Fibroblast of skin of right quadriceps (primary cell): ENCODE measurements at places on chromosomes 2 and 18.

DNA sequence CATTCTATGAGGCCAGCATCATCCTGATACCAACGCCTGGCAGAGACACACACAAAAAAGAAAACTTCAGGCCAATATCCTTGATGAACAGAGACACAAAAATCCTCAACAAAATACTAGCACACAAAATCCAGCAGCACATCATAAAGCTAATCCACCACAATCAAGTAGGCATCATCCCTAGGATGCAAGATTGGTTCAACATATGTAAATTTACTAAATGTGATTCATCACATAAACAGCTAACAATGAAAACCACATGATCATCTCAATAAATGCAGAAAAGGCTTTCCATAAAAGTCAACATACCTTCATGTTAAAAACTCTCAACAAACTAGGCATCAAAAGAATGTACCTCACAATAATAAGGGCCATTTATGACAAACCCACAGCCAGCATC is 65.3 kb downstream of the WDPCP start:
- DNase-seq: peak; percentile 26

DNA sequence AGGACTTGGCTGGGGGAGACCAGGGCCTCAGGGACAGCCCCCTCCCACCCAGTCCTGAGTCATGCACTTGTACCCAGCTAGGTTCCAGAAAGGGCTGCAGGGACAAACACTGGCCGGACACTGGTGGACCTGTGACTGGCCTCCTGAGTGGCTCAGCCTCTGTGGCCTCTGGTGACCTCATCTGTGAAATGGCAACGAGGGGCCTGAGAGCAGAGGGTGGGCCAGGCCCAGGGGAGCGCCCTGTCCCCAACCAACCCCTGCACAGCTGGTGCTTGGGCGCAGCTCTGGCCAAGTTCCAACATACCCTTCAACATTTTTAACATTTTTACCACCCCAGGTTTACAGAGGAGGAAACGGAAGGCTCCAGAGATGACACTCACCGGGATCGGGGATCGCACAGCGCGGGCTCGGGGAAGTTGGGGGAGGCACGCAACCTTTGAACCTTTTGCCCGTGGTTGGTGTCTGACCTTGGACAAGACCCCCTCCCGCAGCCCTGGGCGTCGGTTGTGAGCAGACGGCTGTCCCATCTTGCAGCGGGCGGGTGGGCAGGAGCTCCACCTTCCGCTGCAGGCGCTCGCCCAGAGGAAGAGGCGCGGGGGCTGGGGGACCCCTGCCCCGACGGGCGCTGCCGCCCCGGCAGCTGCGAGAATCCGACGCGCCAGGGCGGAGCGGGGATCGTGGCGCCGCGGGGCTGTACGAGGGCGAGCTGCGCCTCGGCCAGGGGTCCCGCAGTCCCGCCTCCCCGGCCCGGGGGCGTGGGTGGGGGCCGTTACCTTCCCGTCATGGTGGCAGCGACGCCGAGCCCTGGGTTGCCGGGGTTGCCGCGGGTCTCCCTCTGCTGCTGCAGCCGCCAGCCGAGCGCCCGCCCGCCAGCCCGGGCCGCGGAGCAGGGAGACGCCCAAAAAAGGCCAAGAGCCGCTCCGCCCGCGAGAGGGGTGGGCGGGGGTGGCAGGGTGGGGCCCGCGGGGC is 805 bp downstream of the LIMS2 start:
- no peak for DNase-seq

DNA sequence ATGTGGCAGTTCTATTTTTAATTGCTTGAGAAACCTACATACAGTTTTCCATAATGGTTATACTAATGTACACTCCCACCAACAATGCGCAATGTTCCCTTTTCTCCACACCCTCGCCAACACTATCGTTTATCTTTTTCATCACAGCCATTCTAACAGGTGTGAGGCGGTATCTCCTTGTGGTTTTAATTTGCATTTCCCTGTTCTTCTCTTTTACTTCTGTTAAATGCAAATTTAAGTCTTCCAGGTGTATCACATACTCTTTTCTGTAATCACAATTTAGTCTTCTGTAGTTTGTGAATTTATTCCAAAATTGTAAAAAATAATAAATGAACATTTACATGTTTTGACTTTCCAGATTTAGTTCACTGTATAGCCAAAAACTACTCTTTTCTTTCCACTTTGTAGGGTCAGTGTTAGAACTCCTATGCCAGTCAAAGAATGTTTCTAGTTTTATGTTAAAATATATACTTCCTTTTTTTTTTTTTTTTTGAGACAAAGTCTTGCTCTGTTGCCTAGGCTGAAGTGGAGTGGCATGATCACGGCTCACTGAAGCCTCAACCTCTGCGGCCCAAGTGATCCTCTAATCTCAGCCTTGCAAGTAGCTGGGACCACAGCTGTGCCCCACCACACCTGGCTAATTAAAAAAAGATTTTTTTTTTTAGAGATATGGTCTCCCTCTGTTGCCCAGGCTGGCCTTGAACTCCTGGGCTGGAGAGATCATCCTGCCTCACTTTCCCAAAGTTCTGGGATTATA is 15.4 kb upstream of the ACYP2 start:
- DNase-seq: no peak

DNA sequence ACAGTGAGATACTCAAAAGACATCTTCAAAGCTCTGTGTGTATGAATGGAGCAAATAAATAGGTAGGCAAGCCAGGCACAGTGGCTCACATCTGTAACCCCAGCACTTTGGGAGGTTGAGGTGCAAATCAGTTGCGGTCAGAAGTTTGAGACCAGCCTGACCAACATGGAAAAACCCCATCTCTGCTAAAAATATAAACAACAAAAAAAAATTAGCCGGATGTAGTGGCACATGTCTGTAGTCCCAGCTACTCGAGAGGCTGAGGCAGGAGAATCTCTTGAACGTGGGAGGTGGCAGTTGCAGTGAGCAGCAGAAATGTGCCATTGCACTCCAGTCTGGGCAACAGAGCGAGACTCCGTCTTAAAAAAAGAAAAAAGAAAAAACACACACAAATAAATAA is 945.1 kb upstream of the PIK3C3 start:
- DNase-seq: no peak

DNA sequence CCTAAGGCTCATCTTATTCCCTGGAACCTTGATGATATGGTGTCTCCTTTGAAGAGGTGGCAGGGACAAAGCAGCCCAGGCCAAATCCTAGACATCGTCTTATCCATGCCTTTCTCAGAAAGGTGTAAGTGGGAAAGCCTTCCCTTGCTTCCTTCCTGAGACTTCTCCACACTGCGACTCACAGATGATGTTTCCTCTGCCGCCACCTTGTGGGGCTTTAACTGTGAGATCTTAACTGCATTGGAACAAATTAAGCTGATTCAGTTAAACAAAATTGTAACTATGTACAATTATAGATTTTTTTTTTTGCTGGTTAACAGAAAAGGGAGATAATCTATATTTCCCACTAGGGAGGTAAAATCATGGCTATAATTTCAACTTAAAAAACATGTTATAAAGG is 10.0 kb upstream of the GCA start:
- DNase-seq: peak; percentile 14

GRCh38 chr2:197804758-197805714 is 643 bp downstream of the PLCL1 start:
- no peak for DNase-seq

DNA sequence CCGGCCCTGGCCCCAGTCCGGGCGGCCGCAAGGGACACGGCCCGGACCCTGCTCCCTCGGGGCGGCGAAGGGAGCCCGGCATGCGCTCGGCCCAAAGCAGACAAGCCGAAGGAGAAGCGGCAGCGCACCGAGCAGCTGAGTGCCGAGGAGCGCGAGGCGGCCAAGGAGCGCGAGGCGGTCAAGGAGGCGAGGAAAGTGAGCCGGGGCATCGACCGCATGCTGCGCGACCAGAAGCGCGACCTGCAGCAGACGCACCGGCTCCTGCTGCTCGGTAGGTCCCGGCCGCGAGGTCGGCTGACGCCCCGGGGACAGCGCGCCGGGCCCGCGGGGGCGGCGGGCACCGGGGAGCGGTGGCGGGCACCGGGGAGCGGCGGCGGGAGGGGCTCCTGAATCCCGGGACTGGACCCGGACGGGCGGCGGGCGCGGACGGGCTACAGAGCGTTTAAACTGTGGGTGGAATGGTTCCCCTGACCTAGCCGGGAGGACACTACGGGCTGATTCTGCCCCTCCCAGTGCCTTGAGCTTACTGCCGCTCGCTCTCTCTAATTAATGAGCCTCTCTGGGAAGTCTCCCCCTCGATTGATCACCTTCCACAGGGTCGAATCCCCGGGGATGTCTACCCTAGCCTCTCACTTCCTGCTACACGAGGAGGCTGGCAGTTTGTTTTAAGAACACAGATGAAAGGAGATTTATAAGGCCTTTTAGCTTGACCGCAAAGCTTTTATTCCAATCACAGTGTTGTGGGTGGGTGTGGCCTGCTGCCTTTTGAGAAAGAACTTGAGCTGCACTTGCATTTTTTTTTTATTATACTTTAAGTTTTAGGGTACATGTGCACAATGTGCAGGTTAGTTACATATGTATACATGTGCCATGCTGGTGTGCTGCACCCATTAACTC is 853 bp downstream of the GNAL start:
- peak; percentile 19 for DNase-seq

DNA sequence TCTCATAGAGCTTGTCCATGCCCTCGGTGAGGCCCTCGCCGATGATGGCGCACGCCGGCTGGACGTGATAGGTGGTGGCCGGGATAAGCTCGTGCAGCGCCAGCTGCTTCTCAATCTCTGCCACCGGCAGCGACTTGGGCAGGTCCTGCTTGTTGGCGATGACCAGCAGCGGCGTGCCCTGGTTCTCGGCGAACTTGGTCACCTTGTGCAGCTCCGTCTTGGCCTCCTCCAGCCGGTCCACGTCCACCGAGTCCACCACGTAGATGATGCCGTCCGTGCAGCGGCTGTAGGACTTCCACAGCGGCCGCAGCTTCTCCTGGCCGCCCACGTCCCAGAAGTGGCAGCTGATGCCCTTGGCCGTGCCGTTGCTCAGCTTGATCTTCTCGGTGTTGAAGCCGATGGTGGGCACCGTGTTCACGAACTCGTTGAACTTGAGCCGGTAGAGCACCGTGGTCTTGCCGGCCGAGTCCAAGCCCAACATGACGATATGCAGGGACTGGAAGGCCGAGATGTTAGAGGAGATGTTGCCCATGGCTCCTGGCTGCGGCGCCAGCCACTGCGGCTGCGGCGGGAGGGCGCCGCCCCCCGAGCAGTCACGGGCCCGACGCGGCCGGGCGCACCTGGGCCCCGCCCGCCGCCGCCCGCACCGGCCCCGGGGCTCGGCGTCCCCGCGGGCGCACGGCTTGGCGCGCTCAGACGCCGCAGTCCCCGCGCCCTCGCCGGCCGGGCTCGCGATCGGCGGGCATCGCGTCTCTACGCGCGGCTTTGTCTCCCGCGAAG is 636 bp downstream of the ARL4C start:
- peak; percentile 27 for DNase-seq

- no peak for DNase-seq
Observed at GRCh38 chr2:38158378-38159118, 82.6 kb upstream of the CYP1B1 start.

- DNase-seq: no peak
Observed at GRCh38 chr2:50116096-50117010, 915.6 kb downstream of the NRXN1 start.

DNA sequence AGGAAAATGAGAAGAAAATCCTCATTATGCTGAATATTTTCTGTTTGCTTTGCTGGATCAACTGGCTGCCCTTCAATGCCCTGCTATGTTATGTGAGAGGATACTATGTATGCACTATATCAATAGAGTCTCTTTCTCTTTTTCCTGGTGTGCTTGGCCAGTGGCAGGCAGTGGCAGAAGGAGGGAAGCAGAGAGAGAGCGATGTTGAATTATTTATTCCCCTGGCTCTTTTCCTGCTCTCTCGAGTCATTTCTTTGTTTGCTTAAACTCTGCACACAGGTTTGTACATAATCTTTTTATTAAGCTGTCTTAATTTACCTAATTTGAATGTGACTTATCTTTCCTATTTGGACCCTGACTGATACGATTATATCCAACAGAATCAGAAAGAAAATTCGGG is 1727.3 kb downstream of the SUCLG1 start:
- DNase-seq: no peak

- DNase-seq: no peak
Observed at GRCh38 chr2:187912950-187913349, 358.7 kb upstream of the TFPI start.

GRCh38 chr2:222076973-222077690 is 221.7 kb downstream of the PAX3 start:
- DNase-seq: no peak

DNA sequence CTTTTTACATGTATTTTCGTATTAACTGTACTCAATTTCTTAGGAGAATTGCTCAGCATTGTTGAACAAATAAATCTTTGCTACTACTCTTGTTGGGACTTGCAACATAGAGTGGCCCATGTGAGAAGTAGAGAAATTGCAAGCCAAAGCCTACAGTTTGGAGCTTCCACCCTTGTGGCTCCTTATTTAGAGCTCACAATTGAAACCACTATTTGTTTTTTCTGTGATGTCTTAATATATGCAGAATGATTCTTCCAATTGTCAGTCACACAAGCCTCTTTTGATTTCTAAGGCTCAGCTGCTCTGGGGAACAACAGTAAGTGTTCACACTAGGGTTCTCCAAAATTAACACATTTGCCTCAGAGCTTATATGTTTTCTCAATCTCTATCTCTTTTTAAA is 60.2 kb upstream of the GALNT13 start:
- DNase-seq: no peak

GRCh38 chr2:172843902-172844715 is 108.5 kb downstream of the RAPGEF4 start:
- DNase-seq: no peak

DNA sequence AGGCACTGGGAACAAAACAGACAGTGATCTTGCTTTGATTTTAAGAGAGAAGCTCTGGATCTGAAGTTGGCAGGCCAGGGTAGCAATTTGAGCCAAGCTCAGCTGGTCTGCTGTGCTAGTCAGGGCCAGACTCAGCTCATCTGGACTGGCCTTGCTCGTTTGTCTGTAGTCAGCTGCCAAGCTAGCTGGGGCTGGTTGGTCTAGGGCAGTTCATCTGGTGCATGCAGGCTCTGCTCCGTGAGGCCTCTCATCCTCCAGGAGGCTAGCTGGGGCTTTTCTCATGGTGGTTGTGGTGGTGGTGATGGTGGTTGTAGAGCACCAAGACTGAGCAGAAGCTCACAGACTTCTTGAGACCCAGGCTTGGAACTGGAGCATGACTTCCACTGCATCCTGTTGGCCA is 10.3 kb downstream of the FBLN7 start:
- no peak for DNase-seq

- DNase-seq: peak; percentile 72
Observed at GRCh38 chr2:43576981-43577892, 18.6 kb downstream of the THADA start.

- no peak for DNase-seq
Observed at GRCh38 chr2:74387346-74387745, 7.2 kb upstream of the DCTN1 start.
